Stimulated activated CD8-positive, alpha-beta memory T cell treated with anti-CD3 and anti-CD28 coated beads, Interleukin-15, amount 100 ng/mL, for 4 hours (primary cell): ENCODE measurements at places on chromosomes 7 and 10.

GRCh38 chr7:128833148-128833945 is 3.1 kb downstream of the FLNC start:
- DNase-seq: no peak

GRCh38 chr10:92757066-92757710 is 67.4 kb downstream of the HHEX start:
- DNase-seq: no peak

DNA sequence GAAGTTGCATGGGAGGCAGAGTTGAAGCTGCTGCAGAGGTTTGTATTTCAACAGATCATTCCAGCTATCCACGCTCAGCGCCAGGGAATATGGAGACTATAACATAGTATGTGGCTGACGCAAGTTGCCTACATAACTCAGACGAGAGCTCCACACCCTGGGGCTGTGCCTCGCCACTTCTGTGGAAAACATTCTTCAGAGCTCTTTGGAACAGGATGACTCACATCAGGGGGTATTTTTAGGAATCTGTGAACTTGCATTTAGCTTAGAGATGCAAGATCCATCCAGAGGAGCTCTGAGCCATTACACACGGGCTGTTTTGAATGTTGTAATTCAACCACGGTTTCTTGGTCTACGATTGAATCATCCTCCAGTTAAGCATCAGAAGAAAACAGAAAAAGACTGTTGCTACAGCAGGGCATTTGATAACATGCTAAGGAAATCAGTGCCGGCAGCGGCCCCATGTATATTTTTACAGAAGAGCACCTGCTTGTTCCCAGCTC is 481.5 kb upstream of the AKR1E2 start:
- DNase-seq: no peak

DNA sequence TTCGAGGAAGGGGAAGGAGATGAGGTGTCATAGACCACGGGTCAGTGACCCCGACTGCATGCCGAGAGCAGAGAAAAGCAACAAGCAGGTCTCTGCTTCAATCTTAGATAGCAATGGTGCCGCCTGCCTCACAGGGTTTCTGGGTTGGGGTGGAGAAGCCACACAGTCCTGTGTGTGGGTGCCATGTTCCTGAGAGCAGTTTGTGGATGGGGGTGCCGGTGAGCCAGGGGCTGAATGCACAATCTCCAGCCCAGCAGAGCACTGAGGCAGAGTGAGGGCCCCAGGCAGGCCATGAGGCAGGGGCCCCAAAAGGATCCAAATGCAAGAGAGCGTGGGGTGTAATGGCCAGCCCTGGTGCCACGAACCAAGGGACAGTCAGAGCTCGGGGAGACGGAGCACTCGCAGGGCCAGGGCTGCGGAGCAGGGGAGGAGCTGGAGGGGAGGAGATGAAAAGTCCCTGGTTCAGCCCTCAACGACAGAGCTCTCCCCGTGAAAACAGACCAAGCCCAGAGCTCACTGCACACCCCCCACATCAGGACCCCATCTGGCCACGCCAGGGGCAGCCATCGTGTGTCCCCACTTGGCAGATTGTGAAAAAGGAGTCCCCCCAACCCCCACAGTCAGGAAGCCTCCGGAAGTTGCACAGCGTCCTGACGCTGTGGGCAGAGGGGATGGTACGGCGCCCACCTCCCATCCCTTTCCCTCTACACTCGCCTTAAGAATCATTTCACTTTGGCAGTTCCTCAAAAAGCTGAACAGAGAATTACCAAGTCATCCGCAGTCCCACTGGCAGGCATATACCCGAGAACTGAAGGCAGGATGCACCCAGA is 19.9 kb downstream of the WDR86 start:
- DNase-seq: no peak

- no peak for DNase-seq
Observed at GRCh38 chr7:17998692-17999091, 29.0 kb downstream of the PRPS1L1 start.

- no peak for DNase-seq
Observed at GRCh38 chr10:71312811-71313789, 6.0 kb upstream of the SLC29A3 start.

DNA sequence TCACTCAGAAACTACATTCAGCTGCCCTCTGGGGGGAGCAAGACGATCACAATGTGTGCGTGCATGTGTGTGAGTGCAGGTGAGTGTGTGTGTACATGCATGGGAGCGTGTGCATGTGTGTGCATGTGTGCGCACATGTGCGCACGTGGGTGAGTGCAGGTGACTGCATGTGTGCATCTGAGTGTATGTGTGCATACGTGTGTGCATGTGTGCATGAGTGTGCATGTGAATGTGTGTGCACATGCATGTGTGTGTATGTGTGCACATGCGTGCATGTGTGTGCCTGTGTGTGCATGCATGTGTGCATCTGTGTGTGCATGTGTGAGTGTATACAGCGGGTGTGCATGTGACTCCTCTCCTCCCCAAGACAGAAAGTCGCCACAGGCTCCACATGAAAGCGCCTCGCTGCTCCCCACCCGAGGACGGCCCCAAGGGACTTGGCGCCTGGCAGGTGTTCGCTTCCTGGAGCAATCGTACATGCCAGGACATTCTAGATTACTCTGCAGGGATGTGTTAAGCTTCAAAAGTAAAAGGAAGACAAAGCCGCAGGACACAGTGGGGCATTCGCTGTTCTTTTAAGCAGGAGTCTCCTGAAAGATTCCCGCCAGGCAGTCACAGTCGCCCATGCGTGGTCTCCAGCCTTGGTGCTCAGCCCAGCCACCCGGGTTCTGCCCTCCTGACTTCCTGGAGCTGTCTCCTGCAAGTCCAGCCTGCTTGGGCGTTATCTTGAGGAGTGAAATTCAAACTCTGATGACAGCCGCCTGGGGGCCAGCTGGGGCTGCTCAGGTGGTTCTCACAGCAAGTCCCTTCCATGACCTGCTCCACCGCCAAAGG is 42.0 kb upstream of the ADGRA1 start:
- no peak for DNase-seq

DNA sequence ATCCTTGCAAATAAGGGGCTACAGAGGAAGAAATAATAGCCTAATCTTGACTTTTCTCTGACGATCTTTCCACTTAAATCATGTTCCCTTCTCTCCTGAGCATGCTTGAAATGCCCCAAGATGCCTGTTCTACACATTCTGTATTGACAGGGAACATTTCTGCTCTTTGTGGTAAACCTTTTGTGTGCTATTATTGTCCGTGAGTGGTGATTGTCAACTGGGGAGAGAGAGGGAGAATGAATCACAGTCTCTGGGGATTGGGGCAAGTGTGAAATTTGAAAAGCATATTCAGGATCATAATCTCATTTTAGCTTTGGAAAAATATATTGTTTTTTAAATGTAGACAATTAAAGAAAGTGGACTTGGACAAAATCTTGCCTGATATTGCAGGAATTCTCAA is 20.6 kb downstream of the UBTD1 start:
- DNase-seq: no peak
